ENCODE measurements at places on chromosomes 6 and 20.

DNA sequence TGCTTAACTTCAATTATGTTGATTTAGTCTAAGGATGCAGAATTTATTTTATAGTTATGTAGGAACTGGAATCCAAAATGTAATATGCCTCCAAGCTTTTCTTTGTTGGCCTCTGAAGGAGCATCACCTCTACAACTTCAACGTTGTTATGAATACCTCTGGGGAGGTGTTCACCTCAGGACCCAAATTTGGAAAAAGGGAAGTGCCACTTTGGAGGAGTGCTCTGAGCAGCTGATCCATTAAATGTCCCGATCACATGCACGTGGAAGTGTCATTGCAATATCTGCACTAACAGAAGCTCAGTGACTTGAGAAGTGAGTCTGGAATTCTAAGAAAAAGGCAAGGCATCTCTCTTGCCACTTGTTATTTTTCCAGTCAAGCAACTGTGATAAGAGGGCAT, 22.2 kb upstream of the SLC17A3 start:
- no peak for DNase-seq

GRCh38 chr6:34292954-34293353, 44.1 kb upstream of the SMIM29 start:
- DNase-seq = no peak

DNA sequence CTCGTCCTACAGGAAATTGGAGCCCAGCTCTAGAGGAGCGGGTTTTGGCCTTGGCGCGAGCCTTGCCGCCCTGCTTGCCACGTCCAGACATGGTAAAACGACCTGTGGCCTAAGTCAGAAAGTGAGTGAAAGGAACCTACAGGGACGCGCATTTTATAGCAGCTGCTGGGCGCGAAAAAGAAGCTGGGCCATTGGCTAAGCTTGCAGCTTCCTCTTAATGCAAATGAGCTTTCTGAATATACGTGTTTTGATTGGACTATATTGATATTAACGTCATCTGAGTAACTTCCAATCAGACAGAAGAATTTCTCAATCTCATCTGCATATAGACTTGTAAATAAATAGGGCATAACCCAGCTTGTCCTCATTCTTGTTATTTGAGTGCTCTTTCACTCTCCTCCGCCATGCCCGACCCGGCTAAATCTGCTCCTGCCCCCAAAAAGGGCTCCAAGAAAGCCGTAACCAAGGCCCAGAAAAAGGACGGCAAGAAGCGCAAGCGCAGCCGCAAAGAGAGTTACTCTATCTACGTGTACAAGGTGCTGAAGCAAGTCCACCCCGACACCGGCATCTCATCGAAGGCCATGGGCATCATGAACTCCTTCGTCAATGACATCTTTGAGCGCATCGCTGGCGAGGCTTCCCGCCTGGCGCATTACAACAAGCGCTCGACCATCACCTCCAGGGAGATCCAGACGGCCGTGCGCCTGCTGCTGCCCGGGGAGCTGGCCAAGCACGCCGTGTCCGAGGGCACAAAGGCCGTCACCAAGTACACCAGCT, 18.9 kb downstream of the OR2B2 start:
- peak; percentile 77 for DNase-seq

- DNase-seq = no peak
Observed at GRCh38 chr6:16253399-16254144, 15.2 kb downstream of the GMPR start.

- DNase-seq = no peak
Observed at GRCh38 chr20:40506537-40506939, 182.5 kb downstream of the MAFB start.

DNA sequence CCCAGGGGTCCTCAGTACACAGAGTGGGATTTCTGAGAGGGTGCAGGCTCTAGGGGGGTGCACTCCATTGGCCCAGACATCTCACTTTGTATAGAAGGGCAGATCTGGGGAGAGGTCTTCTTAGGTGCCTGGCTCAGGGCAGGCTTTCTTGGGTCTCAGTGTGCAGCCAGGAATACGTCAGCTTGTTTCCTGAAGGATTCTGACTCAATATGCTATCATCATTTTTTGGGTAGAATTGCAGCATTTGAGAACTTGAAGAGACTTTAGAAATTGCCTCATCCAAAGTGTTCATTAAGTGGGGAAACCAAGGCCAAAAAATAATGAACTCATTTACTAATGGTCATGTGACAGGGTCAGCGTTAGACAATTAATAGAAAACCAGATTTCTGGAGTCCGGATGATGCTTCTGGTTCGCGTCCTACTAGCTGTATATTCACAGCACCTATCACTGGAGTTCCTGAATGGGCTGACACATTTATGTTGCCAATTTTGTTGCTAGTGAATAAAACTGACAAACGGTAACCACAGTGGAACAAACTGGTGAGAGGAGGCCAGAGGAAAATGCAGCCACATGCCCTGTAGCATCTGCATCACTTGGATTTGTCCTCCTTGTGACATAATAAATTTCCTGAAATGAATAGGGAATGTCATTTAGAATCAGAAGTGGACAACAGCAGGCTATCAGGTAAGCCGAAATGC, 238.9 kb downstream of the TBC1D7 start:
- no peak for DNase-seq

DNA sequence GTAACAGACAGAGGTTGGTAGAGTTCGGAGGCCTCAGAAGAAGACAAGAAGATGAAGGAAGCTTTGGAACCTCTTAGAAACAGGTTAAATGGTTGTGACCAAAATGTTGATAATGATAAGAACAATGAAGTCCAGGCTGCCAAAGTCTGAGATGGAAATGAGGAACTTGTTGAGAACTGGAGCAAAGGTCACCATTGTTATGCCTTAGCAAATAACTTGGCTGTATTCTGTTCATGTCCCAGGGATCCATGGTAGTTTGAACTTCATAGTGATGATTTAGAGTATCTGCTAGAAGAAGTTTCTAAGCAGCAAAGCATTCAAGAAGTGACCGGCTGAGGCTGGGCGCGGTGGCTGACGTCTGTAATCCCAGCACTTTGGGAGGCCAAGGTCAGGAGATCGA, 11.1 kb upstream of the LSM14B start:
- DNase-seq = no peak

GRCh38 chr6:31576897-31577578, 1.7 kb downstream of the TNF start:
- no peak for DNase-seq

GRCh38 chr20:54127855-54128574, 45.8 kb downstream of the CYP24A1 start:
- DNase-seq = no peak

- DNase-seq = no peak
Observed at GRCh38 chr6:170045981-170046667, 244.8 kb downstream of the DLL1 start.

DNA sequence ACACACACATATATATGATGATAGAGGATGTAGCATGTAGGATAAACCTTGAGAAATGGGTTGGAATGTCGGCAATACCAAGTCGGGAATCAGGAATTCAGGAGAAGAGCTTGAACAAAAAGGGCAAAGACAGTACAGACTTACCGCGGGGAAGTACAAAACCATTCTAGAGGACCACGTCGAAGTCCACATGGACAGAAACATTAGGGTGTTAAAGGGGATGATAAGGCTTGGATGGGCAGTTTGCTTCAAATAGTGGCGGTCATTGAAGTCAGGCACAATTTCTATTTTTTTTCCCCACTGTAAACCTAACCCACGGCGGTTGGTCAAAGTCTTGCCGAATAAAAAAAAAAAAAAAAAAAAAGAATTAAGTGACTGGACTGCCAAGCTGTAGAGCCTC, 766 bp upstream of the NUS1 start:
- DNase-seq = no peak

DNA sequence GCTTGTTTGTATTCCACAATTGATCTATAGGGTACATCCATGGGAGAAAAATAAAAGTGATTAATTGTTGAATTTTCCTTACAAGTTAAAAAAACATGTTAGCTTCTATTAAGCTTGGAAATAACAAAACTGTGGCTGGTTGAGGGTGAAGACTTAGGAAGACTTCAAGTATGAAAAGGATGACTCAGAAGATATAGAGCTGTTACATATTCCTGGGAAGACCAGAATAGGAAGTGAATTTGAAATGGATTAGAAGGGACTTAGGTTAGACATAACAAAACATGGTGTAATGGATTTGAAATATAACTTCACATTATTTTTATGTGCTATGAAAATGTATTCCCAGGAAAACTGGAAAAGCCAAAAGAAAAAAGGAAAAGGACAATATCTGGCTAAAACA, 732.2 kb downstream of the HDGFL1 start:
- DNase-seq = no peak

GRCh38 chr6:22807818-22808217, 238.5 kb downstream of the HDGFL1 start:
- DNase-seq = no peak

DNA sequence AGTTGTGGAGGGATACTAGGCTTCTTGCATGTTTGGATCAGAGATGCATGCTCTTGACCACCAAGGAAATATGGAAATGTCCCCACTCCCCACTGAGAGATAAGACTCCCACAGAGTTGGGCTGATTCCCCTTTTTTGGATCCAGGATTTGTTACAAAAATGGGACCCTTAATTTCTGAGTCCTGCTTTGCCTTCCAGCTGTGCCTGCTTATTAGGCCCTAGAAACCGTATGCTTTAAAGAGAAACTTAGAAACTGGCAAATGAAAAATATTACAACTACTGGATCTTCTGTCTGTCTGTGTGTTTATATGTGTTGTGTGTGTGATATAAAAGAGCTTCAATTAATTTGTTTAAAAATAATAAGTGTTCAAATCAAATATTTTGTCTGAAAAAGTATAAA, 817.6 kb upstream of the CITED2 start:
- DNase-seq = no peak

- DNase-seq = no peak
Observed at GRCh38 chr6:31441365-31442267, 38.2 kb downstream of the MICA start.

DNA sequence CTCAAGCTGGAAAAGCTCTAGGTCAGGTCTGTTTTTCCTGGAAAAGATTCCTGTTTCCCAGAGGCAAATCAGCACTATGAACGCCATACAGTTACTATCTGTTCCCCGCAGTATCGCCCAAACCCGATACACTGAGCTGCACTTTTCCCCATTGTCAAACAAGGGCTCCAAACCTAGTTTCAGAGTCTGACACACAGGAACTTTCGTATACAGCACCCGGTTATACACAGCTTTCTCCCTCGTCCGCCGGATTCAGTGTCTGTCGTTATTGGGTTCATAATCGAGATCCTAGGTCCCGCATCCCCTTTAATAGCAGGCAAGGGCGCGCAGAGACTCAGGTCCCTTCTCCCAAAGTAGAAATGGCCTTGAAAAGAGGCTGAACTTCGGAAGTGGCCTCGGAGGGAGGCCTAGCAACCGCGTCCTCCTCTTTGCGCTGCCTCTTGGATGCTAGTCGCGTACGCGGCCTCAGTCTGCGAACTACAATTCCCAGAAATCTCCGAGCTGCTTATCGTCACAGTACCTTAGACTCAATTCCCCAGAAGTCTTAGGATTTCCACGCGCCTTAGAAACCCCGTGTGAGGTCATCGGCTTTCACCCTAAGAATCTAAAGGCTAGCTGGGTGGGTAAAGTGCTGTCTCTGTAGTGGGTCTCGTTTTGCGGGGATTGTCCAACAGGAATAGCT, 34.2 kb downstream of the ZNF391 start:
- no peak for DNase-seq

DNA sequence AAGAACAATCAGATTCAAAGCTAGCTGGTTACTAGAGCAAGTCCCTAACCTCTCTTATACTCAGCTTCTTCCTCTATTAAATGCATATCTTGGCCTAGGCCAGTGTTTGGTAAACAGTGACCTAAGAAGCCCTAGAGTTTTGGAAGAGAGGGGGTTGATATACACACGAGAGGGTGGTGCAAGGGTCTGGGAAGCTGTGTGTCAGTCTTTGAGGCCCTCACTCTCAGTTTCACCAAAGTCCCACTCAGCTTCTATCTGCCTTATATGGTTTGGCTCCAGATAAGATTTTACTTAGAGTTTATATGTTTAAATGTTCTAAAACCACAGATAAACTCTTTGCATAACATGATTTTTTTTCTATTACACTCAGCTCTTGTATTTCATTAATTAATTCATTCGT, 526.1 kb upstream of the BTBD3 start:
- DNase-seq = no peak

- peak; percentile 81 for DNase-seq
Observed at GRCh38 chr20:32535953-32536823, 48.9 kb downstream of the NOL4L start.

- no peak for DNase-seq
Observed at GRCh38 chr6:41335943-41336342, 535 bp downstream of the NCR2 start.

- no peak for DNase-seq
Observed at GRCh38 chr6:31270788-31271640, 878 bp downstream of the HLA-C start.

DNA sequence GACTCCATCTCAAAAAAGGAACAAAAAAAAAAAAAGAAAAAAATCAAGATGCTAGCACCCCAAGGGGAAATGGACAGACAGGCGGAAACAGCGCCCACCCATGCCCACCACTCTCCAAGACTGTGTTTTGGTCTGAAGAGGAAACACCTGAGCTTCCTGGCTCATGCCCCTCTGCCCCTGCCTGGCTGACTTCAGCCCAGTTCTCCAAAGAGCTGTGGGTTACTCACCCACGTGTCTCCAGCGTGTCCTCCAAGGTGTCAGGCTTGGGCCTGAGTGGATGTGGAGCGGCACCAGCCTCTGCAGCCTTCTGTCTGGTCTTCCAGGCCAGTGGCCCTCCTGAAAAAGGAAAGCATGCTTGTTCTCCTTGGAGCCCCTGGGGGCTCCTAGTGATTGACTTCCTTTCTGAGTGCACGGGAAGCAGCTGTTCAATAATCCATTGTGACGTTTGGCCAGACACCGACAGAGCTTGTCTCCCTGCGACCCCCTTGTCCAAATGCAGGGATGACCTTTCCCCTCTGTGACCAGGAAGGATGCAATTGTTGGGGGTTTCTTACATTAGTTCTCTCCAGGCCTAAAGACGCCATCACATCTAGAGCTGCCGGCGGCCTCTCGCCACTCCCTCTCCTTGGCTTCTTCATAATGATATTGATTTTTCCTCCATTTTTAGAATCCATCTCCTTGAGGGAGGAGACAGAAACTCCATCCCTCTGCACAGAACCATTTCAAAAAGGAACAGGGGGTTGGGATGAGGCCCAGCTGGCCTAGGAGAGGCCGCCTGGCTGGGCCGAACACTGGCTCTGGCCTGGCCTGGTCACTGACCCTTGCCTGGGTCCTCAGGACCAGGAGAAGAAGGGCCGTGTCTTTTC, 58.4 kb downstream of the ADNP start:
- DNase-seq = no peak

DNA sequence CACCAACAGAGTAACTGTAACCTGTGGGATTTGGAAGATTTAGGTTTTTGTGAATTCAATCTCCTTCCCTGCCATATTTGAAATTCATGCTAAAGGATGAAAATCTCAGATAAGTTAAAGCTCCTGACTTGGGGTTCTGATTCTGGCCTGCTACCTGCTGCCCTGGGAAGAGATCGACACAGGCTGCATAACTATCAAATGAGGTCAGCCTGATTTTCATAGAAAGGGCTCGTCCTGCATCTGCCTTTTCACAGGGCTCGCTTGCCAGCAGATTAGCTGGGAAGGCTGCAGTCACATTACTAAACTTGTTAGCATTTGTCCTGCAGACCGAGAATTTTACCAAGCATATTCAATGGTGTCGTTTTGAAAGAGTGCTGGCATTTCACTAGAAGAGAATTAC, 14.6 kb downstream of the GCLC start:
- DNase-seq = no peak

GRCh38 chr20:51311636-51312479, 230.7 kb downstream of the NFATC2 start:
- no peak for DNase-seq

Data from NCI-H1694 (cell line).